ENCODE measurements at places on chromosomes 5 and 9.

DNA sequence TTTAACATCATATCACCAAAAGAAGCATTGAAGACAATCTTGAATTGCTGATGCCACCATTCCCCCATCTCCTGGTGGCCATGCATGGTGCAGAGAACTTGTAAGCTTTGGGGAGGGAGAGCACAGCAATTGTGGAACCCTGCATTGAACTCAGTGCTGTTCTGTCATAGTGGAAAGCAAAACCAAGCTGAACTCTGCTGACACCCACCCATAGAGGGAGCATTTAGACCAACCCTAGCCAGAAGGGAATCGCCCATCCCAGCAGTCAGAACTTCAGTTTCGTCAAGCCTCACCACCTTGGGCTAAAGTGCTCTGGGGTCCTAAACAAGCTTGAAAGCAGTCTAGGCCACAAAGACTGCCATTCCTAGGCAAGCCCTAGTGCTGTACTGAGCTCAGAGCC lies 37.4 kb upstream of the RUSC2 start:
- DNase-seq = no peak

- DNase-seq = no peak
Observed at GRCh38 chr5:126351153-126351552, 72.1 kb upstream of the GRAMD2B start.

DNA sequence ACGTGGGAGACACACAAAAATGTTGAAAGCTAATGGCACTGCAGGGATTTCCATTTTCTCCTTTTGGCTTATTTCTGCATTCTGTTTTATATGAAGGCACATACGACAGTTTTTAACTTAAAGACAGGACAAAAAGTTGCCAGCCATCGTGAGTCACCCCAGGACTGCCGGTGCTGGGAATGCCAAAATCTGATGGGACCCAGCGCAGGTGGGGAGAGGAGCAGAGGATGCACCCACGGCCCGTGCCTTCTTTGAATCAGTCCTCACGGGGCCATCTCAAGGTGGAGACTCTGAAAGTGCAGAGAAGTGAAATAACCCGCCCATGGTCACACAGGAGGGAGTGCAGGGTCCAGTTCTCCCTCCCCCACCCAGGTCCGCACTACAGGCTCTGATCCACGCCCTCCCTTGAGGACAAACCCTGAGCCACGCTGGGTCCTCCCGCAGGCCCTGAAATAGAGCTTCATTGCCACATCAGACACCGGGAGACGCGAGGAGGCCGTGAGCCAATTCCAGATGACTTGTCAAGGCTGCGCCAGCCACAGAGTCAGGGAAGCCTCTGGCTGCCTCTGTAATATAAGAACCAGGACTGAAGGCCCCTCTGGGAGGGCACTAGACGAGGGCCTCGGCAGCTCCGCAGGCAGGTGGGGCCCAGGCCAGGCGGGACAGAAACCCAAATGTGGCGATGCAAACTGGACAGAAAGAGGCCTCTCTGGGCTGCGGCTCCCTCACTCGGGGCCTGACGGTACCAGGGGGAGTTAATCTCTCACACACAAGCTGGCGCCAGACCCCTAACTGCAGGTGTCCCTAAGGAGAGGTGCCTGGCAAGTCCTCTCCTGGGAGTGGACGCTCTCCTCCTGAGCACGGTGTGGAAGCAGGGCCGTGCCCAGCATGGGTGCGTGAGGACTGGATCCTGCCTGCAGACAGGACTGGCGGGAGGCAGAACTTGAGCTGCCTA lies 22.9 kb downstream of the ADAMTS2 start:
- DNase-seq = no peak

DNA sequence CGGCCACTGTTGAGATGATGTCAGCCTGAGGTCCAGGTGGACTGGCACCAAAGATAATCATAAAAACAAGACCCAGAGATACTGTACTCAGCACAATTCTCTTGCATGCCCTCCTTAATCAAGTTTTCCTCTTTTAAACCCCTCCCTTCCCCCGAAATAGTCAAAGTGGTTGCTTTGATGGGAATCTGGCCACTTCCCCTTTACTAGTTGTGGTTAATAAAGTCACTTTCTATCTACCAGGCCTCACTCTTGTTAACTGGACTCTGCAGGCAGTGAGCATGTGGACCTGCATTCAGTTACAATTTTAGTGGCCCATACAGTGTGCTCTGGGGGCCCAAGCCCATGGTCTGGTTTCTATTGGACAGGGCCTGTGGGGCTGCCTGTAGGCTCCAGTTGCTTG lies 17.5 kb downstream of the FBP2 start:
- DNase-seq = no peak

GRCh38 chr9:69386651-69387050 lies 61.6 kb downstream of the ENTREP1 start:
- DNase-seq = no peak

DNA sequence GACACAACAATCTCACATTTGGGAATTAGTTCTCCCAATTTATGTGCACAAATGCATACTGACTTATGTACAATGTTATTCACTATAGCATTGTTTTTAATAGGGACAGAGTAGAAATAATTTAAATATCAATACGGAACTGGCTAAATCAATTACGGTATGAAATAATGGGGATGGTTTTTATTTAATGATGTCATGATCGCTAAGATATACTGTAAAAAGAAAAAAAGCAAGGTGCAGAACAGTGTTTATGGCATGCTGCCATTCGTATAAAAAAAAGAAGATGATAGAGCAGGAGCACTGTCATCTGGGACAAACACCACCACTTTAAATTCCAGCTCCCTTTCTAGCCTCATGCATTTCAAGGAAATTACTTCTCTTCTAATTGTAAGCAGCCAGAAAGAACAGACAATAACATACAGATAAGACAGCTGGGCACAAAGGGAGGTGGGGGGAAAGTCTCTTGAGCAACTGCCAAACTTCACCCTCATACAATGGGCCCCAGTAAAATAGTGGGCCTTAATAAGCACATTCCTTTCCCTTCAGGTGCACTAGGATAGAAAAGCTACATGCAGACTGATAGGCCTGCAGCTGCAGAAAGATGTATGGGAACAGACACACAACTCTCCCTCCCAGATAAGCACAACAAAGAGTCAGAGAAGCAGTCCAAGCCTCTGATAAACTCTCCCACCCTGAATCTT lies 8.4 kb downstream of the SREK1IP1 start:
- no peak for DNase-seq

DNA sequence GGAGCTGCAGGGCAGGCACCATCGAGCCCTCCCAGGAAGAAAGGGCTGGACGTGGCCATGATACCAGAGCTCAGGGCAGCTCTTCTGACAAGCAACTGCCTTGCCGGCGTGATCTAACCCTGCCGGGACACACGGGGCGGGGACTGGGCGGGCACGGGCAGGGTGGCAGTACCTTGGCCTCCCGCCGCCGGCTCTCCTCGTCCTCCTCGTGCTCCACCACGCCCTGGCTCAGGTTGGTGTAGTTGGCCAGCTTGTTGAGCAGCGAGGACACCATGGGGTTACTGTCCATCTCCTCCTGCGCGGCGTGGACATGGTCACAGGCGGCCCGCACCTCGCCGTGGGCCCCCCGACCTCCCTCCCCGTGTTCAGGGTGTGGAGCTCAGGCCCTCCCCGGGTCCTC lies 18.5 kb downstream of the SLC12A7 start:
- DNase-seq = no peak

GRCh38 chr5:142640316-142641005 lies 45.4 kb downstream of the FGF1 start:
- no peak for DNase-seq

GRCh38 chr9:134629061-134629585 lies 12.5 kb upstream of the COL5A1 start:
- DNase-seq = no peak

DNA sequence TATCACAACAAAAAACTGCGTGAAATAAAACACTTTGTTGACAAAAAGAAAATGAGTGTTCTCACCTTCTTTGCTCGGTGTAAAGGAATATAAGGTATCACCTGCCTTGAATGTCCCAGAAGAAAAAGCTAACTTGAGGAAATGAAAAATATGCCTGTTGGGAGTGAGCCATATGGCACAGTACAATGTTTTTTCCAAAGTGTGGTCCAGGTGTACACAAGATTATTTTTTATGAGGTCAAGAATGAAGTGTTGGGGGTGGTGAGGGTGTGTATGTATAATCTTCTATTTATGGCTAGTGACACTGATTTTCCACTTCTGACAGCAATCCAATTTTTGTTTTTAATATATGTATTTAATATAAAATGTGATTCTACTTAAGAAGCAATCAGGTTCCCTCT lies 134.4 kb downstream of the RFX3 start:
- DNase-seq = no peak

DNA sequence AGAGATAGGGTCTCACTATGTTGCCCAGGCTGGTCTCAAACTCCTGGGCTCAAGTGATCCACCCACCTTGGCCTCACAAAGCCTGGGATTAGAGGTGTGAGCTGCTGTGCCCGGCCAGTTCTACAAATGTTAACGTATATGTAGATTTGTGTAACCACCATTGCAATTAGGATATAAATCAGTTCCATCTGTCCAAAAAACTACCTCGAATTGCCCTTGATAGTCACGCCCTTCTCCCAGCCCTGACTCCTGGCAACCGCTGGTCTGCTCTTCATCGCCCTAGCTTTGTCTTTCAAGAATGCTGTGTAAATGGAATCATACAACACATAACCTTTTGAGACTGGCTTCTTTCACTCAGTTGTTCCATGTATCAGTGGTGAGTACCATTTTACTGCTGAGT lies 46.1 kb upstream of the PPARGC1B start:
- no peak for DNase-seq

DNA sequence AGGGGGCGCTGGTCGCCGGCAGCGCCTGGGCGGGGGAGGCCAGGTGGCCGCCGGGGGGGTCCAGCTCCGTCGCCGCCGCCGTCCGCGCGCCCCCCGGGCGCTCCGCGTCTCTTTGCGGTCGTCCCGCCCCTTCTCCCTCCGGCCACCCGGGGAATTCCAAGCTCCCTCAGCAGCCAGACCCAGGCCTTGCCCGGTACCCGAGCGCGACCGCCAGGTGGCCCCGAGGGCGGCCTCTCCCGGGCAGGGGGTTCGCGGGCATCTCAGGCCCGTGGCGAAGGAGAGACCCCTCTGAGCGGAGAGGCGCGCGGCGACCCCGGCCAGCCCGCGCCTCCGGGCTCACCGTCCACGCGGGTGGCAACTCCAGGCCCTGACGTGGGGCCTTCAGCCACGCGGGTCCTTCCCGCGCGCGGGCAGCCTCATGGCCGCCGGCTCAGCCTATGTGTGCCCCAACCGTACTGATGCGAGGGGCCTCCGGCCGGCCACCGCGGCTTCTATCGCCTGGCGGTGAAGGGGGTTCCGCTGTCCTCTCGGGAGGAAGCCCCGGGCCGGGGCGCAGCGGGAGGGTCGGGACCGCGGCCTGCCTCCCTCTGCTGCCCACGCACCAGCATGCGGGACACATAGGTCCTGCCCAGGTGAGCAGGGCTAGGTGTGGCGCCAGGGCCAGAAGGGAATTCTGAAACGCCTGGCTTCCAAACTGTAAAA lies 529 bp upstream of the NRARP start:
- no peak for DNase-seq

DNA sequence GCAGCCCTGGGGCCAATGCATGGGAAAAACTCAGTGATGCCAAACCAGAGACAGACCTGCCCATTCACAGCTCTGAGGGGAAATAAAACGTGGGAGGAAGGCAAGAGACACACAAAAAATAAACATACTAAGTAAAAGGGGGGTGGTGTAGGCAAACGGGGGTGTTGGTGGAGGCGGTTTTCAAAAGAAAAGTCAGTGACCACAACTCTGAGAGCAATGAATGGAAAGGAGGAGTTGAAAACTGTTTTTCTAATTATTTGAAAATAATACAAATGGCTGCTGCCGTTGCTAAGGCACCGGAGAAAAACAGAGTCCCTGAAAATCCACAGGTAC lies 293.5 kb downstream of the EFNA5 start:
- DNase-seq = no peak

DNA sequence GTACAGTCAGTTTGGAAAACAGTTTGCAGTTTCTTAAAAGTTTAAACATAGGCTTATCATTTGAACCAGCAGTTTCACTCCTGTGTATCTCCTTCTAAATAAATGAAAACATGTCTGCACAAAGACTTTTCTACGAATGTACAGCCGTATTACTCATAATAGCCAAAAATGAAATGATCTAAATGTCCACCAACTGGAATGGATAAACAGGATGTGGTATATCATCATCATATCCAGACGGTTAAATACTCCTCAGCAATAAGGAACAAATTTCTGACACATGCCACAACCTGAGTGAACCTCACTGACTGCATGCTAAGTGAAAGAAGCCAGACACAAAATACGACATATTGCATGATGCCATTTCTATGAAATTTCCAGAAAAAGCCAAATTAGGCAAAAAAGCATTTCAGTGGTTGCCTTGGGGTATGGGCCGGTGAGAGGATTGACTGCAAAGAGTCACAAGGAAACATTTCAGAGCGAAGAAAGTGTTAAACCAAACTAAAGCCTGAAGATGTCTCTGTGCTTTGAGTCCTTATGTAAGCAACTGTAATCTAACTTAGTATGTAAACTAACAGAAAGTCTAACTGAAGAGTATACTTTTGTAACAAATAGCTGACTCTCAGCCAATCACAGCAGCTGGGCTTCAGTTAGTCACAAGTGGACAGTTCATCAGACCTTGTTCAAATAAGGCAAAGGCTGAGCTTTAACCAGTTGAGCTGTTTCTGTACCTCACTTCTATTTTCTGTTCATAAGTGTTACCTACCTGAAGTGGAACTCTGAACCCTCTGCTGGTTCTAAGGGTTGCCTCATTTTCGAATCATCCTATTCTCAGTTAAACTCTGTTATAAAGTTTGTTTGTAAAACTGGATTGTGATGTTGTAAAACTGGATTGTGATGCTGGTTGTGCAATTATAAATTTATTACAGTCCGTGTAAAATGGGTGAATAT lies 65.2 kb downstream of the TRIO start:
- DNase-seq = no peak

DNA sequence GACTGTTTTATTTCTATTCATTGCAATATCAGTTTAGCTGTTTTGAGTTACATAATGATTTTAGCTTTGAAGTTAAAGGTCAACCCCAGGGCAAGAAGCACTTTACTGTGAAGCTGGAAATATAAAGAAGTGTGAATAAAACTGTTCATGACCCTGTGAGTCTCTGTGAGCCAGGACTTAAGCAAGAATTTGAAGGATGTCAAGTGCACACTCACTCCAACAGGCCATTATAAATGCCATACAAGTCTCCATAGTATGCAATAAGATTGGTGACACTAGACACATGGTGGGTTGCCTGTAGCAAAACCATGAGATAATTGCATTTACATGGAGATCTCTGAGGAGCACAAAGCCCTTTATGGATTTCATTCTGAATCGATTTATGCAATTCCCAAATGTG lies 318.7 kb upstream of the ITGA1 start:
- no peak for DNase-seq
